ENCODE measurements at places on chromosomes 5 and 9.

DNA sequence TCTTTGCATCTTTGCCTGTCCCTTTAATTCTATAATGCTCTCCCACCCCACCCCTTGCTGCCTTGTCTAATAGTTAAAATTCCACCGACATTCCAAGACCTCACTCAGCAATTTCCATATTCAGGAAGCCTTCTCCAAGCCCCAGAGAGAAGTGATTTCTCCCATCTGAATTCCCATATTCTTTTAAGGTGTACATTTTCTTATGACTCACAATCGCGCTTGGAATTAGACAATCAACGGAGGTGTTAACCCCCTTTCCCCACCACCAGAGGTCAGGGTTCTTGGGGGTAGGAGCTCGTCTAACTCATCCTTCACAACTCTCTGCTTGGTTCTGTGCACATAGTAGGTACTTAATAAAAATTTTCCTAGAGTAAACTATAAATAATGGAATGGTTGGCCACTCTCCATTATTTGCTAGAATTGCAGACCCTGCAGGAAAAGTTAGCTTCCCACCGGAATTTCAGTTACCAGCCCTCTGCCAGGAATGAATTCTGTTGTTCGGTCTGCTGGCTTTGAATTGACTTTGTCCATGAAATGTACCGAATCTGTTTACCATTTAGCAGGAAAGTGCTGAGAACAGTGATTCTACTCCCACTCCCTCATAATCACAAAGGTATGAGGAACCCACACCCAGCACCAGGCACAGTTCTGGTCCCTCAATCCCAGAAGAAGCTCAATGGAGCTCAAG is 5.0 kb downstream of the KCNIP1 start:
- no peak for DNase-seq

DNA sequence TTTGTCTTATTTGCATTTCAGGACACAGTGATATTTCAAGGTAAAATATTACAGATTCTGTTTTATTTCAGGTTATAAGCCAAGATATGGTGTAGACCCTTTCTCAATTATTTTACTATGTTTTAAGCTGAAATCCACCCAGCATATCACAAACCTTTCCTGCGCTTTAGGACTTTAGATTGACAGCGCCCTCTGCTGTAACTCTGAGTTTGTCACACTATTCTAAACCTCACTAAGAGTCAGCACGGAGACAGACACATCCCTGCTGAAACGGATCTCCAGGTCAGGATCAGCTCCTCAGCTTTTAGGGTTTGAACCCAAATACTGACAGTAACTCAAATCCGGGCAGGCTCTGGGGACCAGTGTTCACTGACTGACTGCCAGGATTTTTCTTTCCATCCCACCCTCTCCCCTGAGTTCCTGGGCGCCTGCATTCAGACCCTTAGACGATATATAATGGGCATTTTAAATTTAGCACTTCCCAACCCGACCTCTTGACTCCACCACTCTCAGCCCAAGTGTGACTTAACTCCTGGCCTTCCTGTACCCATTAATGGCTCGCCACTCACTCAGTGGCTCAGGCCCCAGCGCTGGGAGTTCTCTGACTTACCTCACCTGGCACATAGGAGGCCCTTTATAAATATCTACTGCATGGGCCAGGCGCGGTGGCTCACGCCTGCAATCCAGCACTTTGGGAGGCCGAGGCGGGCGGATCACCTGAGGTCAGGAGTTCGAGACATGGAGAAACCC is 33.5 kb downstream of the TLX3 start:
- DNase-seq: peak; percentile 55

GRCh38 chr5:53779541-53779981 is 219.1 kb downstream of the NDUFS4 start:
- DNase-seq: peak; percentile 68

DNA sequence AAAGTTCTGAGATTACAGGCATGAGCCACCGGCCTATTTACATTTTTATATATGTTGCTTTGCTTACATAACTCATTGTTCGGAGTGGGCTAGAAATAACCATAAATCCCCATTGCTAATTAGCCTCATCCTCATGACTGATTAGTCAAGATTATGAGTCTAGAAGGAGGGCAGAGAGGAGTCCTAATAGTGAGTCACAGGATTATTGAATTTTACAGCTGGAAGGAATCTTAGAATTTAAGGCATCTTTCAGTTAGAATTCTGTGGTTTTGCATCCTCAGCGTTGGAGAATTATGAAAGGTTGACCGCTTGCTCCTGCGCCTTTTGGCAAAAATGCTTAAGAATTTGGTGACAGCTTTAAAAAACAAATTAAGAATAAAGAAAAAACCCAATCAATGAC is 2.6 kb upstream of the PBX3 start:
- no peak for DNase-seq

GRCh38 chr9:3756071-3756470 is 230.3 kb upstream of the RFX3 start:
- no peak for DNase-seq

- no peak for DNase-seq
Observed at GRCh38 chr5:105689596-105689995, 1981.1 kb downstream of the EFNA5 start.

- no peak for DNase-seq
Observed at GRCh38 chr5:143403334-143403592, 223 bp downstream of the NR3C1 start.

DNA sequence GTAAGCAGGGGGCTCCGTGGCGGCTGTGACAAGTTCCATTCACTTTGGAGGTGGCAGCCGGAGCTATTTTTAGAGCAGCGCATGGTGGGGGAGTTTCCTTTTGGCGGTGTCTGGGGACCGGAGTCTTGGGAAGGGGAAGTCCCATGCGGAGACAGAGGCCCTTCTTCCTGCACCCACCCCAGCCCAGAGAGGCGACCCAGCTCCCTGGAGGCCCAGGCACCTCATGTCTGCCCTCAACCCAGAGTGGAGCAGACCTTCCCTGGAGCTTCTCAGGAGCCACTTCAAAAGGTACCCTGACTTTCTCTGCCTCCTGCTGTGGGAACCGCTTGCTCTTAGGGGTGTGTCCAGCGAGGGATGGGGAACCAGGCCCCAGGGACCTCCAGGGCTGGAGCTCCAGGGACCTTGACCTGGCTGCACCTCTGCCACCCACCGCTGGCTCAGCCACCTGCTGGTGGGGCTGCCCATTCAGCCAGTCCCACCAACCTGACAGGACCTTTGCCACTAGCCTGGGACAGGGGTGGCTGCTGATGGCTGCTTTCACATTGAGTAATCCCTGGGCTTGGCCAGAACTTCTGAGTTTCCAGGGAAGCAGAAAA is 34.1 kb downstream of the NEK6 start:
- no peak for DNase-seq

DNA sequence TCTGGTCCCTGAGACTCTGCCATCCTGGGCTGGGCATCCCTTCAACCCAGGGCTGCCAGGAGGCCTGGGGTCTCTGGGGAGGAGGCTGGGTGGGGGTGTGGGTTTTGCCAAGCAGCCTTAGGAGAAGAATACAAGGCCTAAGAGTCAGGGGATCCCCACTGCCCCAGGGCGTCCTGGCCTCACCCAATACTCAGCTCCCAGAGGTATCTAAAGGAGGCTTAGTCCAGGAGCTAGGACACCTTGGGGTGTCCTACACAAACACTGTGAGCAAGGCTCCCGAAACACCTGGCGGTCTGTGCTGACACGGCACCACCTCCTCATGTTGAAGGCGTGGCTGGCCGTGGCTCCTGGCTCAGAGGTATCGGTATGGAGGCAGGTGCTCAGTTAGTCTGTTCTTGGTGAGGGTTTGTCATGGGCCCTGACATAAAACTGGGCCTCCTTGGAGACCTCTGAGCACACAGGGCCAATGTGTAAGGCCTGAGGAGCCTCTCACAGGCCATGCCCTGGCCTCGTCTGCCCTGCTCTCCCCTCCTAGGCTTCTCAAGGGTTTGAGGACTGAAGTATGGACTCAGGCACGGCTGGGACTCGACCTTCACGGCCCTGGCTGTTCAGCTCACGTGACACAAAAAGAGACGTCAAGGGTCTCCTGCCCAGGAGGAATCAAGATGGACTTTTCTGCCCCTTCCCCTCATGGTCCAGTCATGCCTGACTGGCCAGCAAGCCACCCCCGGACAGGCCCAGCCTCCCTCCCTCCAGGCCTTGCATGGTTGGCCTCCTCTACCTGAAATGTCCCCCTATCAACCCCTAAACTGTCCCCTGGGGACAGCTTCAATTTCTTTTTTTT is 277.3 kb downstream of the FSTL4 start:
- no peak for DNase-seq

DNA sequence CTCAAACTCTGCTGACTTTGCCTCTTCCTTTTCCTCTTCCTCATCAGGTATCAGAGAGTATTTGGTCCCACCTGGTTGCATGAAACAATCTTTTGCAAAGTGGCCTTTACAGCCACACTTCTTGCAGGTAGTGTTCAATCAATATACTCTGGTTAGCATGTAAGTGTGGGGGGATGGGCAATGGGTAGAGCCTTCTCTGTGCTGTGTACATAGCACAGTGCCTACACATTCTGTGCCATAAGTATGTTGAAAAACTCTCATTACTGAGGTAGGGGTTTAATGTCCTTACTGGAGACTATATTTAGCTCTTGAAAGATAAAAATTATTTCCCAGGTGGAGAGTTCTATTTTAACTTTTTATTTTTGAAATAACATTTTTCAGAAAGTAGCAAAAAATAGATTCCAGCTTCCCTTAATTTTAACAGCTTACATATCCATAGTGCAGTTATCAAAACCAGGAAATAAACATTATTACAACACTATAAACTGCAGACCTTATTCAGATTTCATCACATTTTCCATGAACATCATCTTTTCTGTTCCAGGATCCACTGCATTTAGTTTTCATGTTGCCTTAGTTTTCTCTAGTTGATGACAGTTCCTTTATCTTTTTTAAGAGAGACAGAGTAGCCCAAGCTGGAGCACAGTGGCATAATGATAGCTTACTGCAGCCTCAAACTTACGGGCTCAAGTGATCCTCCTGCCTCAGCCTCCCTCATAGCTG is 15.1 kb downstream of the TTC1 start:
- DNase-seq: no peak

GRCh38 chr5:14675865-14676300 is 11.4 kb downstream of the OTULIN start:
- DNase-seq: no peak

Measured in bronchial epithelial cell (primary cell).